Neural progenitor cell (in vitro differentiated cells): ENCODE measurements at places on chromosomes 4 and X.

GRCh38 chr4:108796173-108796572 lies 33.3 kb upstream of the ETNPPL start:
- DNase-seq: no peak

- DNase-seq: no peak
Measured at GRCh38 chrX:49164589-49165360, 2.2 kb downstream of the MAGIX start.

GRCh38 chrX:39532761-39533160 lies 565.0 kb downstream of the BCOR start:
- DNase-seq: no peak

GRCh38 chrX:31319586-31319985 lies 247.7 kb upstream of the FTHL17 start:
- no peak for DNase-seq

DNA sequence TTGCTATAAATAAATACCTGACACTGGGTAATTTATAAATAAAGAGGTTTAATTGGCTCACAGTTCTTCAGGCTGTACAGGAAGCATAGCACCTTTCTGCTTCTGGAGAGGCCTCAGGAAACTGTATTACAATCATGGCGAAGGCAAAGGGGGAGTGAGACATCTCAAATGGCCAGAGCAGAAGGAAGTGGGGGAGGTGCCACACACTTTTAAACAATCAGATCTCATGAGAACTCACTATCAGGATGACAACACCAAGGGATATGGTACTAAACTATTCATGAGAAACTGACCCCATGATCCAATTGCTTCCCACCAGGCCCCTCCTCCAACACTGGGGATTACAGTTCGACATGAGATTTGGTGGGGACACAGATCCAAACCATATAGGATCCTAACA lies 11.7 kb upstream of the TCEAL9 start:
- no peak for DNase-seq
